ENCODE measurements at places on chromosomes 16 and 17.
A peak's percentile ranks its signal among the peaks of the same experiment; 100 is the strongest.

- no peak for DNase-seq
These were observed 136.7 kb upstream of the HS3ST2 start for GRCh38 chr16:22677024-22677830.

- DNase-seq = no peak
These were observed 545.1 kb downstream of the MAF start for GRCh38 chr16:79055251-79055970.

DNA sequence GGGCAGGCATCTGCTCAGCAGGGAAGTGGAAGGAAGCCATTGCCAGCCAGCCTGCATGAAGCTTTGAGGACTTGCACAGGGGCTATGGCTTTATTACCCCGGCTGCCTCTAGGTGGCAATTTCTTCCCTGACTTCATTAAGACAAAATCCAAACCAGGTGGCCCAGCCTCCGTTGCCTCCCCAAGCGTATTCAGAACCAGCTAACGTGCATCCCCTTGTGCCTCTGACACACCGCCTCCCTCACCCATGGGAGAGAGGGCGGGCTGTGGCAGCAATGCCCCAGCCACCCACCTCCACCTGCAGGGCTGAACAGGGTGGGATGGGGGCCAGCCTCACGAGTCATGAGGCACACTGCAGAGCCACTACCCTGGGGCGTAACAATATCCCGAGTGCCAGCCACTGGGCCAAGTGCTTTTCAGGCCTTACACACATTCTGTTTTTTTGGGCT, 6.8 kb downstream of the KIFC3 start:
- DNase-seq = no peak

DNA sequence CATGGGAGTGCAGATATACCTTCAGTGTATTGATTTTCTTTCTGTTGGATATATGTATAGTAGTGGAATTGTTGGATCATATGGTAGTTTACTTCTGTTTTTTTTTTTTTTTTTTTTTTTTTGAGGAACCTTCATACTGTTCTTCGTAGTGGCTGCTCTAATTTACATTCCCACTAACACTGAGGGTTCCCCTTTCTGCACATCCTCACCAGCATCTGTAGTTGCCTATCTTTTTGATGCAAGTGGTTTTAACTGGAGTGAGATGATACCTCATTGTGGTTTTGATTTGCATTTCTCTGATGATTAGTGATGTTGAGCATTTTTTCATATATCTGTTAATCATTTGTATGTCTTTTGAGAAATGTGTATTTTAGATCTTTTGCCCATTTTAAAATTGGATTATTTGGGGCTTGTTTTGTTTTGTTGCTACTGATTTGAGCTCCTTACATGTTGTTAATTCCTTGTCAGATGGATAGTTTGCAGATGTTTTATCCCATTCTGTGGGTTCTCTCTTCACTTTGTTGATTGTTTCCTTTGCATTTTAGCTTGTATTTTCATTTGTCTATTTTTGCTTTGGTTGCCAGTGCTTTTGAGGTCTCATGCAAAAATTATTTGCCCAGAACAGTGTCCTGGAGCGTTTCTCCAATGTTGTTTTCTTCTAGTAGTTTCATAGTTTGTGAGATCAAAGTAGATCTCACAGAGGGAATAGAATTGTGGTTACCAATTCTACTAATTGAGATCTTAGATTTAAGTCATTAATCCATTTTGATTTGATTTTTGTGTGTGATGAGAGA, 25.0 kb upstream of the BCAS3 start:
- no peak for DNase-seq

GRCh38 chr16:12874186-12874585, 27.2 kb upstream of the SHISA9 start:
- no peak for DNase-seq

GRCh38 chr17:31321481-31321880, at the start of gene EVI2A:
EVI2A (minus strand) TSS chr17:31321622; CDS start chr17:31319013, 2,609 bp downstream.
- no peak for DNase-seq

DNA sequence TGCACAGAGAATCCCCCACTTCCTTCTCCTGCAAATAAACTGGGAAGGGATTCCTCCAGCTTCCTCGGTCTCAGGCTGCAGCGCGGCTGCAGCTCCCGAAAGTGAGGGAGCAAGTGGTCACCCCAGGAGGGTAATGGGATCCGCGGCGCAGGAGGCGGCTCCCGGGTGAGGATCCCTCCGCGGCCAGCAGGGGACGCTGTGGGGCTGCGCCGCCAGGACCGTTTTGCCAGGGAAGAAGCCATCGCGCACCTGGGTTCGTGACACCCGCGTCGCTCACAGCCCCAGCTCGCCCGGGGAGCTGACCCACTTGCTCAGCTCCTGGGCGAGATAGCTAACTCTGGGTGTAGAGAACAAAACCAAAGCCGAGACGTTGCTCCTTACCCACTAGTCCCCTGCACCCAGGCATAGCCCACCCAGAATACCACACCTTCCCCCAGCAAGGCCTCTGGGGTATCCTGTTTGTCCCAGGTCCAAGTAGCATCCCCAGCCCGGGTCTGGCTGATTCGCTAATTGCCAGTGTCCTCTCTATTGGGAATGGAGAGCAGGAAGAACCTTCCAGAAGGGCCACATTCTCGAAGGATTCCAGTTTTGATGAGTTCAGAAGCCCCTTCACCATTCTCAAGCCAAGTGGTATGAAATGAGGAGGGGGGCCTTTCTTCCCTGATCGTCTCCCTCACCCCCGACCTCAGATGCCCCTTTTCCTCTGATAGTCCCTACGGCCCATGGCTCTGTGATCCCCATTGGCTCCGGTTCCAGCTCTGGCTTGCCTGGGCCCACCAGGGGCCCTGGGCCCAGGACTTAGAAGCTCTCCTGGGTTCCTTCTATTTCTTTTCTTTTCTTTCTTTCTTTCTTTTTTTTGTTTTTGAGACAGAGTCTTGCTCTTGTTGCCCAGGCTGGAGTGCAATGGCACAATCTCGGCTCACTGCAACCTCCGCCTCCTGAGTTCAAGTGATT, 14.1 kb downstream of the CYGB start:
- DNase-seq = peak; percentile 88

DNA sequence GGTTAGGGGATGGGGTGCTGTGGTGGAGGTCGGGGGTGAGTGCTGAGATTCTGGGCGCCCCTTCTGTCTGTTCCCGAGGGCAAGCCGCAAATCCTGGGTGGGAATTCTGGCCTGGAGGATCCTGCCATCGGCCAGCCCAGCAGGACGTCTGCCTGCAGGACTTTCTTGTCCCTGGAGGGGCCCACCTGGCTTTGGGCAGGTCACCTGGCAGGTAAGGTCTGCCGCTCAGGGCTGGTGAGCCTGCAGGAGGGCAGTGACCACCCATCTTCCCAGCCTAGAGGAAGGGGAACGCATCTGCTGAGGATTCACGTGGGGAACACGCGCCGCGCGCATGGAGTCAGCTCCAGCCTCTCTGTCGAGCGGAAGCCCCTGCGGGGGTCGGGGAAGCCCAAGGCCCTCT, 5.4 kb downstream of the RNF222 start:
- DNase-seq = no peak

DNA sequence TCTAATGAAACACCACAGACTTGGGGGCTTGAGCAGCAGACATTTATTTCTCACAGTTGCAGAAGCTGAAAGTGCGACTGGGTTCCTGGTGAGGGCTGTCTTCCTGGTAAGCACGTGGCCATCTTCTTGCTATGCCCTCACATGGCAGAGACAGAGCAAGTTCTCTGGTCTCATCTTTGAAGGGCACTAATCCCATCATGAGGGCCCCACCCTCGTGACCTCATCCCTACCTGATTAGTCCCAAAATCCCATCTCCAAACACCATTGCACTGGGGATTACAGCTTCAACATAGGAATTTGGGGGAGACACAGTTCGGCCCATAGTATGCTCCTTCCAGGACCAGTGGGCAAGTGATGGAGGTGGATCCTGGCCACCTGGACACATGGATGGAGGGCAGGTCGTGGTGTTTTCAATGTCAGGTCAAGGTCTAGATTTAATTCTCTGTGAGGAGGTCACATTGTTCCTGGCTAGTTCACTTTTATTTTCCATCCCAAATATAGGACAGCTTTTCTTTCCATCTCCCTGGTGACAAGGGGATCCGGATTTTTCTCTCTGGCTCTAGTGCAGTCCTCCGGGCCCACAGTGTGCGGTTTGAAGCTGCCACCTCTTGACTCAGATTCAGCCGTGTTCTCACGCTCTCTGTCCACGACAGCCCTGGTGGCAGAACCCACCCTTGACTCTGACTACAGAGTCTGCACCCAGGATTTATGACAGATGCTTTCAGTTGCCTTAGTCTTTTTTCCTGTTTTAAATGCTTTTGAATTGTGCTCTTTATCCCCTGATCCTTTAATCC, 160.5 kb upstream of the NOL11 start:
- no peak for DNase-seq

DNA sequence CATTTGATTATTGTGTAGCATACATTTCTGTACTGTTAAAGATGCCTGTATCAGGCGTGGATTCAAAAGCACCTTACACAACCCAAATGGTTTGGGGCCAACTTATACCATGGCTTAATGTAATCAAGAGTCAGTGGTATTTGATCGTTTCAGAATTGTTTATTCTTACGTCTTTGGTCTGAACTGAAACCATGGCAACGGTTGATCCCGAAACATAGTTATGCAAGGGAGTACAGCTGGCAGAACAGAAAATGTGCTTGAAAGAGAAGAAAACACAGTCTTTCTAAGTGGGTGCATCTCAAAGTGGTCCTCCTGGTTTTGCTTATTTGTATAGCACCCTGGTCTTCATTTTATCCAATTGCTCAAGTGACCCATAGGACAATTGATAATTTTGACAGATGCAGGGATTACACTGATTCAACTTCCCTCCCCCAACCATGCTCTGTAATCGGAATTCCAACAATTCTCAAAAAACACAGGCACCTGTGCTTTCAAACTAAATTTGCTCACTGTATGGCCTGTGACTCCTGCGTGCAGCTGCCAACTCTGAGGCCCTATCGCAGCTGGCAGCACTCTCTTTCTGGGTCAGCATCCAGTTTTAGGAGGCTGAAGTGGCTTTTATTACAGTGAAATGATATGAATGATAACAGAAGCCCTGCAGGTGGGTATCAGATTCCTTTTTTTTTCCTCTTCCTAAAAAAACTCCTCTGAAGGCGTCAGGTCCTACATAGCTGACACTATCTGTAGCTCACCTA, 77.0 kb upstream of the AXIN2 start:
- DNase-seq = no peak

DNA sequence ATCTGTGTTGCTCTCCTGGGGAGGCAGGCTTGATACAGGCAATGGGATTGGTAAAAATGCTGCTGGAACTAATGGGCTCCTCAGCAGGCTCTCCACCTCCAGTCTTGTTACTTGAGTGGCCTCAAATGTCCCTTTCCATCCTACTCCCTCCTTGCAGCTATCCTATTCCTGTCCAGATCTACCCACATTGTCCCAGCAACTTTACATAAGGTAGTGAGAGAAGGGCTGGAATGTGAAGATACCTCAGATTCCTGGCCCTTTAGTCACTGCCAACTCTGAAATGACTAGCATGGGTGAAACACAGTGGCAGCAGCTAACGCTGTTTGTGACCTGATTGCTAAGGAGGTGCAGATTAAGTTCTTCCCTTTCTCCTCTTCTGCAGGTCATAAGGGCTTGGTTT, 210.1 kb upstream of the HS3ST4 start:
- no peak for DNase-seq

DNA sequence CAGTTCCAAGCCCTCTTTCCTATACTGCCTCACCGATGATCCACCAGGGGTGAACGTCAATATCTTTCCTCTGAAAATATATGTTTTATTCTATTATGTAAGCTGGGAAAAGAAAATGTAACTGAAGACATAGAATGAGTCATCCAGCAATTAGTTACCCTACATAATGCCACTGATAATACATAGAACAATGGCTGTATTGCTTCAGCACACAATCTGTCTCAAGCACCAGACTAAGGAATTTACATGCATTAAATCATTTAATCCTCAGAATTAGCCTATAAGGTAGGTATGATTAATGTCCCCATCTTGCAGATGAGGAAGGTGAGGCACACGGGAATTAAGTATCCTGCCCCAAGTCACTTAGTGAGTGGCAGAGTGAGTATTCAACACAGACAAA, 472.8 kb downstream of the TOX3 start:
- DNase-seq = no peak

GRCh38 chr17:34163123-34163522, 92.0 kb upstream of the CCL2 start:
- DNase-seq = no peak

DNA sequence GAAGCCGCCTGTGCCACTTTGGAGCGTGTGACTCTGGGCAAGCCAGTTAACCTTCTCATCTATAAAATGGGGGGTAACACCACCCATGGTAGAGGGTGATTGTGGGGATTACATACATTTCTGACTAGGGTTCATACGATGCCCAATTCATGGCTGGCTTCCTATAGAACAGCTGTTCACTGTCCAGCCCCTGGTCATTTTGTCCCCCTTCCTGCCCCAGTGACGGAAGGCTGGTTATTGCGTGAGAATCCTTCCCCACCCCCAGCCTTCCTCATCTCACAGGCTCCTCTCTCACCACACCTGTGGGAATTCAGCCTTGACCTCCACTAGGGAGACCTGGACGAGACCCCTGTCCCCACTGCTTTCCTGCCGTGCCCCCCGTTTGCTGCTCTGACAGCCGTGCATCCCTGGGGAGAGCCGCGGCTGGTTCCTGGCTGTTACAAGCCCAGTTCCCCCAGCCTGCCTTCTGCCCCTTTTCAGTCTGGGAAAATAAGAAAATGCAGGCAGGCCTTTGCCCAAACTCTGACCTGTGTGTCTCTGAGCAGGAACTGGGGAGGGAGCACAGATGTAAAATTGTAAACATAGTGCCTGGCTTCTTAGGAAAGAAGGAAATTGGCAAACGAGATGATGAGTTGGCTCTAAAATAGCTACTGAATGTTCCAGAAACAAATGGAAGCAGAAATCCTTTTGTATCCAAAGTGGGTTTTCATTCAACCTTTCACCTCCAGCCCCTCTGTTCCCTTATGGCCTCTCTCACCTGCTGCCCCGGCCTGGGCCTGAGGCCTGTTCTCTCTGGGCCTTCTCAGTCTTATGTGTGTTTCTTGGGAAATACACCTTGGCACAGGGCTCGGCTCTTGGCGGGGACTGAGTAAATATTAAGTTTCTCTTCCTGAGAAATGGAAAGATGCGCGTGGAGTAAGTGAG, 67.3 kb downstream of the OR1D5 start:
- peak; percentile 36 for DNase-seq

- no peak for DNase-seq
These were observed 452.1 kb upstream of the HSBP1 start for GRCh38 chr16:83355570-83356218.

DNA sequence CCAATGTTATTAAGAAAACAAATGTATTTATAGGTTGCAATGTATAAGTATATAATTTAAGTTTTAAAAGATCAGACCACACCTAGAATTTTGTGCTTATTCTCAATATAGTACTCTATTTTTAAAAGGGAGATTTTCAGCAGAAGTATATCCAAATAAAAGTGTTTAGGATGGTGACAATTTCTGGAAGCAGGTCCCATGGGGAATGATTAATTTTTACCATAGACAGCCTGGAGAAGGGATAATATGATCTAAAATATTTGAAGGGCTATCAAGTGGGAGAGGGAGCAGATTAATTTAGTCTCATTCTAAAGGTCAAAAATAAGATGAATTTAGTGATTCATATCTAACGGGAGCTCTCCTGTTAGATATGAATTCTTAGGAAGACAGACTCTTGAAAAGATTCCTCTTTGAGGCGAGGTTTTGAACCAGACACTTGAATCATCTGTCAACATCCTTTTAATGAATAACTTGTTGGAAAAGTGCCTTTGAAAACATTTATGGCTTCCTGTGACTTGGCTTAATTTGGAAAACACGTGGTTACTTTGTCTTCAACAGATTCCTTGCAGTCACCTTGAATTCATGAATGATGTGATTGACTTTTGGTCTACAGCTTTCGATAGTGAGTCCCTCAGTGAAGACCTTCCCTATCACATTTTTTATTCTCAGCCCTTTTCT, 29.3 kb upstream of the SMIM36 start:
- DNase-seq = no peak

GRCh38 chr17:19290066-19290705, 53.0 kb downstream of the EPN2 start:
- DNase-seq = no peak

Measured in glutamatergic neuron (in vitro differentiated cells).